ENCODE measurements at places on chromosomes 1 and 21.
A peak's percentile ranks its signal among the peaks of the same experiment; 100 is the strongest.

DNA sequence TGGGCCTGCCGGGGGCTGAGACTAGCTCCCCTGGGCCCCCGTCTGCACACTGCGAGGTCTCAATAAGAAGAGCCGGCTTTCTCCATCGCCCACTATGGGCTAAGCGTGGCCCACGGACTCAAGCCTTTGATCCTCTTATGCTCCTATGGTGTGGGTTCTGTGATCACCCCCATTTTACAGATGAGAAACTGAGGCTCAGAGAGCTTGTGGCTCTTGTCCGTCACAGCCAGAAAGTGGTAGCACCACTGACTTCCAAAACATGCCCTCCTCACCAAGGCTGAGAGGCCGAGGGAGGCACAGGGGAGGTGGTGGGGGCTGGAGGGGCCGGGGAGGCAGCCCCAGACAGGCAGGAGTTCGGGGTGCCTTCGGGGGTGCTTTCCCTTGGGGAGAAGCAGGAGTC is 39.0 kb upstream of the CASZ1 start:
- DNase-seq: no peak

GRCh38 chr1:68675336-68675735 is 178.5 kb upstream of the DEPDC1 start:
- DNase-seq: no peak

- DNase-seq: no peak
These were observed 9.7 kb upstream of the FMOD start for GRCh38 chr1:203360547-203361185.

DNA sequence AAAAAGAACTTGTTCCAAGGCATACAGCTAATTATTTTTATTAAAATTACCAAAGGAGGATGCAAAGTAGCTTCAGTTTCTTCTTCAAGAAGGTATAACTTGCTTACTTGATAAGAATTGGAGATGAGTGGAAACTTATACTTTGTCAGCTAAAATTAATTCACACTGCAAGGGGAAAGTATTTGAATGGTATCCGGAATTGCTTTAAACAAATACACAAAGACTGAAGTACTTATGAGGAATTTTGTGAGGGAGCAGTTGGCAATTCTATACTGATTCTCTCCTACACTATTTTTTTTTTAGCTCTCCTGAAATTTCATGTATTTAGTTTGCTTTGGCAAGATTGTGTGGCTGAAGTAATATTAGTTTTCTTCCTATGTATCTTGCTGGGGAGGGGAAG is 39.2 kb upstream of the GRIK1 start:
- no peak for DNase-seq

- DNase-seq: no peak
These were observed 20.6 kb upstream of the KCNJ15 start for GRCh38 chr21:38236232-38236631.

DNA sequence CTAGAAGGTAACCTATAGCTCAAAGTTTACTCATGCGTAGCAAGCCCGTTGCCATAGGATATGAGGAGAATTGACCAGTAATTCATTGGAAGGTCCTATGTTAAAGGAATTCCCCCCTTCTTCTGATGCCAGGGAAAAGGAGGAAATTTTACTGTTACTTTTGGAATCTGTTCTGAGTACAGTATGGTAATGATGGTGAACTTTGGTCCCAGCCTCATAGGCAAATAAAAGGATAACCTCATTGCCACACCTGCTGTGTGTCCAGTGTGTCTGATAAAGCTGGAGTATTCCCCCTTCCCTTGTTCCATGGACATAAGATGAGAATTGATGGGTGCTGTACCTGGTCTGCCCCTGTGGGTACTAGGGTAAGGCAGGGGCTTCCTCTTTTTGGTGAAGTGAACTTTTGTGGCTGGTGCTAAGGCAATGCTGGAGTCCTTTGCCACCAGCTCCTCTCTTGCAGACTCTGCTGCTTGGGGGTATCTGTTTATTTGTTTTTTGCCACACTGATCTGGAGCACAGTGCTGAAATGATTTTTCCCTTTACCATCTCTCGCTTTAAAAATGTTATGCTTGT is 22.2 kb downstream of the MPZ start:
- no peak for DNase-seq

DNA sequence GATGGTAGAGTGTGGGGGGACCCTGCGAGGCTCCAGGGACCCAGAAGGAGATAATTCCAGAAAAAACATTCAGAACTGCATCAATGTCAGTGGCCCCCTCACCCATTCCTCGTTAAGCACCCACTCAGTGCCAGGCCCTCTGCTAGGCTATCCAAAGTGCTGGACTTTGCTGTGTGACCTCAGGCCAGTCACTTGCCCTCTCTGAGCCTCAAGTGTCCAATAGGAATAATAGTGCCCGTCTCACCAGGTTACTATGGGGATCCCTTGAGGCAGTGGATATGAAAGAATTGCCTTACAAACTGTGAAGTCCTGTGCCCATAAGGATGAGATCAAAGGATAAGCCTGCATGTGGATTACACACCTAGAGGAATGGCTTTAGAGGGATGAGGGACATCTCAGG is 83.4 kb downstream of the IGSF21 start:
- no peak for DNase-seq

- no peak for DNase-seq
These were observed 105.1 kb downstream of the ITSN1 start for GRCh38 chr21:33747420-33747819.

GRCh38 chr1:246733704-246734103 is 9.5 kb downstream of the SCCPDH start:
- DNase-seq: no peak

- no peak for DNase-seq
These were observed 174.4 kb upstream of the UBE2U start for GRCh38 chr1:64029037-64029436.

DNA sequence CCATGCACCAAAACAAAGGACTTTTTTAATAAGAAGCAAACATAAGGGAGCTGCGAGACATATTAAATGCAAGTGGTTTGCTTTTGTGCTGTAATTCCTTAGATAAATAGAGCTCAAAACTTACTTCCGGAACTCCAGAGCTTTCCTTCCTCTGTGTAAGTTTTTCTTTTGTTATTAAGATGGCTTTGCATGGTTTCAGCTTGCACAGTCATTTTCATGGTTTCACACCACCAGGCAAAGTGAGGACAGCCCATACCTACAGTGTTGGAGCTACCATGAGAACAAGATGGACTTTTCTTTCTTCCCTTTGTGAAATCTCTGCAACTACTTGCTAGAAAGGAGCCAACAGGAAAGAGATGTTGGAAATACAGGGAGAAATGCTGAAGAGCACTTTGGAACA is 368.0 kb downstream of the SETD4 start:
- DNase-seq: no peak

- no peak for DNase-seq
These were observed 202.6 kb downstream of the NFIA start for GRCh38 chr1:61284936-61285335.

GRCh38 chr1:86110451-86111129 is 46.0 kb downstream of the COL24A1 start:
- DNase-seq: no peak

GRCh38 chr1:230067419-230067870 is 407 bp downstream of the GALNT2 start:
- DNase-seq: peak; percentile 57

DNA sequence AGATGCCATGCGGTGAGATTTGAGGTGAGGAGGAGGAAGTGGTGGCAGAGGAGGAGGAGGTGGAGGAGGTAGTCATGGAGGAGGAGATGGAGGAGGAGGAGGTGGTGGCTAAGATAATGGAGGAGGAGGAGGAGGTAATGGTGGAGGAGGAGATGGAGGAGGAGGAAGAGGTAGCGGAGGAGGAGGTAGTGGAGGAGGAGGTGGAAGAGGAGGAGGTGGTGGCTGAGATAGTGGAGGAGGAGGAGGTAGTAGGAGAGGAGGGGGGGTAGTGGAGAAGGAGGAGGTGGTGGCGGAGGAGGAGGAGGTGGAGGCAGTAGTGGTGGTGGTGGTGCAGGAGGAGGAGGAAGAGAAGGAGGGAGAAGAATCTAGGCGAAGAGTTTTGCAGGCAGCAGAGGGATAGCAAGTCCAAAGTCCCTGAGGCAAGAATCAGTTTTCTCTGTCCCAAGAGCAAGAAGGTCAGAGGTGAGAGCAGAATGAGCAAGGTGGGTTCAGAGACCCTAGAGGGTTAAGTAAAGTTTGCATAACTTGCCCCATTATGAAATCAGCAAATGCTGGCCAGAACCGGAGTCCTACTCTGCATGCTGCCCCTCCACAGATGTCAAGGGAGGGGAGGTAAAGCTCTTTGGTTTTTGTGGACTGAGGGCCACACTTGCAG is 38.9 kb upstream of the GNPAT start:
- no peak for DNase-seq
